Cerebellar cortex (tissue), 1 donor: ENCODE measurements at places on chromosomes 2 and 18.

DNA sequence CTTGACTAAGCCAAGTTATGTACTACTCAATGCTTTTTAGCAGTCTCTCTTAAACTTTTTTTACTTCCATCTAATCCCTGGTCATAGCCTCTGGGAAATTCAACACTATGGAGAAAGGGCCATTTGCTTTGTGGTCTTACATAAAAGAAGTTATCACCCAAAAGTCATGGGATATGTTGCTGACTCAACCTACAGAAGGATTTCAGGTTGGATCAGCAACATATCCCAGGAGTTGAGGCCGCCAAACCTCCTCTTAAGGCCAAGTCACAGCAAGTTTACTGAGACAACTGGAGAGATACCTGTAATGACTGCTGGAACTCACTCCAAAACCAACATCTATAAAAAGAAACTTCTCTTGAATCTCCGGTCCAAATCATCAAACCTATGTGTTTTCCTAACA, 141.1 kb downstream of the IRS1 start:
- no peak for DNase-seq

GRCh38 chr2:71534826-71535225, 81.5 kb downstream of the DYSF start:
- no peak for DNase-seq

DNA sequence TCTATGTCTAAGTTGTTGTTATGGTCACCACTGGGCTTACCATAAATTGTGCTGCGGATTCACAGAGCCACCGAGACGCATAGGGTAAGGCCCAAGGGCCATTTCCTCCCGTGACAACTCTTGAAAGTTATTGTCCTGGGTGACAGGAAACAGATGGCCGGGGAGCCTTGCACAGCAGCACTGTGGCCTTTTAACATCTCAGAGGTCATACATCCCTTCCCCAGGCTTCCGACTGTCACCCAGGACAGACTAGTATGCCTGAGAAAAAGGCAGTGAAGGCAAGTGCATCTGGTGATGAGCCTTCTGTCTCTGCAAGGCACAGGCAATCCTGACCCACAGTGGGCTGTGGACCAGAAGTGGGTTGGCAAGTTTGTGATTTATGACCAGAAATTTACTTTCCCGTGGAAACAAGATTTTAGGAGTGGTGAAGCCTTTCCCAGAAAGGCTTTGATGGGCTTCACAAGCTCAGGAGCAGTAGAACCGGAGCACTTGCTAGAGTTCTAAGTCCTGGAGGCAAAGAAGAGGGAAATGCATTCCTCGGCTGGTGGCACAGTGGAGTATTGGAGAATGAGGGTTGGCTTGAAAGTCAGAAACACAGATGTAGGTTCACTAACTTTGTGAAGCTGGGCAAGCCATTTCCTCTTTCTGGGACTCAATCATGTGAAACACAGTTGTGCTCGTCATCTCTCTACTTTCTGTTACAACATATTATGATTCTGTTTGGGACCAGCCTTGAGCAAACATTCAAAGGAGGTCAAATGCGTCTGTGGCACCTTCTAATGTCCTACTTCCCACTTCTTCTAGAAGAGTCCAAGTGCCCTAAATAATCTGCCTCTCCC, 2.0 kb upstream of the CAPN14 start:
- DNase-seq, result no peak

DNA sequence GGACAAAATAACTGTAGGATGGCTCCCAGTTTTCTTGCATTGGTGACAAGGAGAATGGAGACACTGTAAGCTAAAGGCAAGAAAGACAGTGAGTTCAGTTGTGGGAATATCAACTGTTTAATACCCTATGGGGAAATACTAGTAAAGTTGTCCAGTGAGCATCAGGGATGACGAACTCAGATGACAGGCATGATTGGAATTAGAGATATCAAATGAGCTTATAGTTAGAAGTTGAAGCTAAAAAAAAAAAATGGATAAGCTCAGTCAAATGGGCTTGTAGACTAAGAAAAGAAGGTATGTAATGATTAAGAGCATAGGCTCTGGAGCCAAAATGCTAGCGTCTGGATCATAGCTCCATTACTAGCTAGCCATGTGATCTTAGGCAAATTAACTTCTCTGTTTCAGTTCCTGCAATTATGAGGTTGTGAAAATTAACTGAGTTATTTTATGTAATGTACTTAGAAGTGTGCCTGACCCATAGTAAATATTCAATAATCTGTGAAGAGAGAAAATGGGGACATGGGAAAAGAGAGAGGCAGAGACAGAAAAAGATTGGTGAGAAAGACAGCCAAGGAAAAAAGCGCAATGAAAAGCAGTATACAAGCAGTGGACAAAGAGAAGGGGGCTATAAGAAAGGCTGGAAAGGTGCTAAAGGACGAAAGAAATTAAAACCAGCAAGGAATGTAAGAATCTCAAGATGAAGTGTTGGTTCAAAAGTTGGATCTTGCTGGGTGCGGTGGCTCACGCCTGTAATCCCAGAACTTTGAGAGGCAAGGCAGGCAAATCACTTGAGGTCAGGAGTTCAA, 95.7 kb upstream of the SLC39A10 start:
- no peak for DNase-seq
